ENCODE measurements at places on chromosomes 7 and 10.

- DNase-seq = no peak
Observed at GRCh38 chr10:116589926-116590325, 833 bp upstream of the PNLIPRP1 start.

GRCh38 chr7:35802649-35803048 lies 1.8 kb downstream of the SEPTIN7 start:
- peak; percentile 15 for DNase-seq

DNA sequence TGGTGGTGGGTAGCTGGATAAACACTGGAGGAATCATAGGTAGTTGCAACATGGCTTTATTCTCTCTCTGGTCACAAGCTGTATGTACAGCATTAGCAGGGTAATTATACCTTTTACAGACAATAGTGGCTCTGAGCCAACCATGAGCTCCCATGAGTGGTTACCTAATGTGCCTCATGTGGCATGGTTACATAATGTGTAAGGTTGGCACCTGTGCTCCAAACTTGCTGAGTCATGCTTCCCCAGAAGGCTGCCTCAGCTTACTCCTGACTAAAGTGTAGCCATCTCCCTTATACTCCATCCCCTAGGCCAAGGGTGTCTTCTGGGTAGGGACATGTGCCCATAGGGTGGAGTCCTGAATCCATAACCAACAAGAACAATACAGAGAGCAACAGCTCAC lies 345.3 kb upstream of the SEMA3C start:
- no peak for DNase-seq

DNA sequence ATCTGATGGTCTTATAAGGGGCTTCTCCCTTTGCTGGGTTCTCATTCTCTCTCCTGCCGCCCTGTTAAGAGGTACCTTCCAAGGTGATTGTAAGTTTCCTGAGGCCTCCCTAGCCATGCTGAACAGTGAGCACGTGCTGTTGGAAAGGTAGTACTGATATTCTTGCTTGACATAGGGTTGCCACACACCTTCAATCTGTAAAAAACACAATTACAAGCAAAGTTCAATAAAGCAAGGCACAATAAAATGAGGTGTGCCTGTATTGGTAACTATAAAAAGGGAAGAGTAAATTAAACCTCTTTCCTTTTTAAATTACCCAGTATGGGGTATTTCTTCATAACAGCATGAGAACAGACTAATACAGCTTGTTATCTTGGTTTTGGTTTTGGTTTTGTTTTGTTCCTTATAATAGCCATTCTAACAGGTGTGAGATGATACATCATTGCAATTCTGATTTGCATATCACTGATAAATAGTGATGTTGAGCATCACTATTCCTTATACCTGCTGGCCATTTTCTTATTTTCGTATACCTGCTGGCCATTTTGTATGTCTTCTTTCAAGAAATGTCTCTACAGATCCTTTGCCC lies 164.9 kb upstream of the TRIM24 start:
- DNase-seq = no peak

DNA sequence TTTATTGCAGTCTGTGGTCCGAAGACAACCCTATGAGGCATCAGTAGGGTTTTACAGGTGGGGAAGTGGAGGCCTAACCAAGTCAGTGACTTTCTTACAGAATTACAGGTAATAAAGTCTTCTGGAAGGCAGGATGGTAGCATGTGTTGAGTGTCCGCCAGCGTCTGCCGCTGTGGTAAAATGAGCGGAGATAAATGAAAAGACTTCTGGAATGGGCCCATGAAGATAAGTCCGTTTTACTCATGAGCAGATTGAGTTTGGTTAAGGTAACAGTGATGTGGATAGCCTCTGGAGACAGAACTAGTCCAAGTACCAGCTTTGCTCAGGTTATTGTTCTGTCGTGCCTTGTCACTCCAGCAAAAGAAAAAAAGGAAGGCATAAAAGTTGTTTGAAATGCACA lies 966 bp downstream of the FBH1 start:
- DNase-seq = no peak

DNA sequence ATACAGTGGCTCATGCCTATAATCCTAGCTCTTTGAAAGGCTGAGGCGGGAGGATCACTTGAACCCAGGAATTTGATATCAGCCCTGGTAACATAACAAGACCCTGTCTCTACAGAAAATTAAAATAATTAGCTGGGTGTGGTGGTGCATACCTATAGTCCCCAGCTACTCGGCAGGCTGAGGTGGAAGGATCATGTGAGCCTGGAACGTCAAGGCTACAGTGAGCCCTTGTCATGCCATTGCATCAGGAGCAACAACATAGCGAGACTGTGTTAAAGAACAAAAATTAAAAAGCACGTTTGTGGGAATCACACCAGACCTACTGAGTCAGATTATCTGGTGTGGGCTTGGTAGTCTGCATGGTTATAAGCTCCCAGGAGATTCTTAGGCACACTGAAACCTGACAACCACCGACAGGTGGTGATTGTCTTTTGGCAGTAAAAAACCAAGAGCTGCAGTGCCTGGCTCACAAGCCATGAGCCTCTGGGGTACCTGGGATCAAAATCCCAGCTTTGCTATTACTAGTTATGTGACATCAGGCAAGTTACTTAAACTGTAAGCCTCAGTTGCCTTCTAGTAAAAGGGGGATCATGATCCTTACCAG lies 146.9 kb downstream of the SND1 start:
- no peak for DNase-seq

- no peak for DNase-seq
Observed at GRCh38 chr7:112300831-112301407, 94.4 kb downstream of the ZNF277 start.

- no peak for DNase-seq
Observed at GRCh38 chr7:80053124-80053523, 81.5 kb upstream of the GNAI1 start.

DNA sequence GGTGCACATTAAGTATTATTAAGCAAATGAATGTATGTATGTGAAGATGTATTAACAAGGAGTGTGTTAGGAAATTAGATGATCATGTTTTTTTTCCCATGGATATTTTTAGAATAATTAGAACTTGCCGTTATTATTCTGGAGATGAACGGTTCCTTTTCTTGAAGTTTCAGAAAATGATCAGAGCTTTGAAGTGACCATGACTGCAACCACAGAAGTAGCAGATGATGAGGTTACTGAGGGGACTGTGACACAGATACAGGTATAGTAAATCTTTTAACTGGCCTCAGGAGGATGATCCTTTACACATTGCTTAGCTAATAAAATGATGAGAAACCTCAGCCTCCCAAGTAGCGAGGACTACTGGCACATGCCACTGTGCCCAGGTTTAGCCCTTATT lies 18.6 kb downstream of the DMTF1 start:
- DNase-seq = no peak

GRCh38 chr7:44063894-44064651 lies 1.3 kb downstream of the PGAM2 start:
- DNase-seq = no peak

GRCh38 chr7:7921830-7922229 lies 46.8 kb upstream of the GLCCI1 start:
- DNase-seq = no peak

DNA sequence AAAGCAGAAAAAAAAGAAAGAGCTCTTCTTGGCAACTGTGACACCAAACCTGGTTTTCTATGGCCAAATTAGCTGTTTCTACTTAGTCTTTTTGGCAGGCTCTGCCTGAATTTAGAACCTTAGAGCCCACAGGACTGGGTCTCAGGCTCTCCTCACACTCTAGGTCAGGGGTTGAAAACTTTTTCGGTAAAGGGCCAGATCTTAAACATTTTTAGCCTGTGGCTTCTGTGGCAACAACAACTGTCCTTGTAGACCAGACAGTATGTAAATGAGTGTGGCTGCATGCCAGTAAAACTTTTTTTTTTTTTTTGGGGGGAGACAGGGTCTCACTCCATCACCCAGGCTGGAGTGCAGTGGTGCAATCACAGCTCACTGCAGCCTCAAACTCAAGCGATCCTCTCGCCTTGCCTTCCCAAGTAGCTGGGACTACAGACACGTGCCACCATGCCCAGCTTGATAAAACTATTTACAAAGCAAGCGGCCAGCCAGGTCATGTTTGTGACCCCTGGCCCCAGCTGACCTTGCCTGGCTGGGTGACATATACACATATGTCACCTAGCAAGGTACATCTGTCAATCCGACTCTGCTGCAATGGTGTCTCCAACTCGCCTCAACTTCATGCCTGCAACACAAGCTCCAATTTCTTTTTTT lies 17.4 kb downstream of the KPNA7 start:
- no peak for DNase-seq

DNA sequence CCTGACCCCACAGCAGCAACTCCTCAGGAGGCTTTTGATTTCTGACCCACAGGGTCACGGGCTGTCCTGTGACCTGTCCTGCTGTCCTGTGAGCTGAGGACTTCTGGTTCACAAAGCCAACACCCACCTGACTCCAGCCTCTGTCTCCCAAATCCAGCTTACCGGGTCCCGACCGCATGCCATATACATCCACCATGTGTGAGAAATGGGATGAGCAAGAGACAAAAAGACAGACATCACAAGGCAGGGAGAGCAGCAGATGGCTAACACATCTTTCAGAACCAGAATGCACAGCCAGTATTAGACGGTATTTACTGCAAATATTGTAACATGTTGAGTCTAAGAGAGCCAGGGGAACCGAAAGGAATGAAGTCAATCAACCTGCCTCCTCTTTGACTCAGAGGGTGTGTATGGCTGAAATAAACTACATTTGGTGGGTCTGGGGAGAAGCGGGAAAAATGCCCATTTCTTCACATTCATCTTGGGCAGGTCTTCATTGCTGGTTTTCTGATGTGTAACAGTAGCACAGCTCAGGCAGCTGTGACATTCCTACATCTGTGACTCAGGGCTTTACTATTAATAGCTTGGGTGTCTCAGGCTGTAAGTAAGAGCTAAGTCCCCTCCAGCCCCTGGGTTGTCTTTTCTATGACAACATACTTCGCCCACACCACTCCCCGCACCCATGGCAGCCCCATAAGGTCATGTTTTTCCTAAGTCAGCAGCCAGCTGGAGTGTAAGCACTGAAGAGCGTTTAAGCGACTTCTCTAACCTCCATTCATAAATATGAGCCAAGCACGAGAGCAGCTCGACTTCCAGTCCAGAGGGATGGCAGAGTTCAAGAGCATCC lies 25.0 kb downstream of the ABLIM1 start:
- DNase-seq = no peak

DNA sequence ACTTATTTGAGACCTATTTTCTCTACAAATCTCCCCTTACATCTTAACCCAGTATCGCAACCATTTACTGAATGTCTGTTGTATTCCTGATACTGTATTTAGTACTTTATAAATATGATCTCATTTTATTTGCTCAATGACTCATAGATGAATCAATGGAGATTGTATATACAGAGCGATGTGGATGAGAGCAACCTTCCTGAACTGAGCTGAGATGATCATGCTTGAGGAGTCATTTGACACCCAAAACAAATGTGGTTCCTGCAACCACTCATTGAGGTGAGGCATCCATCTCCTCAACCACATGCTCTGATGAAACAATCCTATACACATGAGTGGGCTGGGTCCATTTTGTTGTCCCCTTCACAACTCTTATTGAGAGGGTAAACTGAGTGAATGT lies 250.0 kb downstream of the CDC14C start:
- no peak for DNase-seq

DNA sequence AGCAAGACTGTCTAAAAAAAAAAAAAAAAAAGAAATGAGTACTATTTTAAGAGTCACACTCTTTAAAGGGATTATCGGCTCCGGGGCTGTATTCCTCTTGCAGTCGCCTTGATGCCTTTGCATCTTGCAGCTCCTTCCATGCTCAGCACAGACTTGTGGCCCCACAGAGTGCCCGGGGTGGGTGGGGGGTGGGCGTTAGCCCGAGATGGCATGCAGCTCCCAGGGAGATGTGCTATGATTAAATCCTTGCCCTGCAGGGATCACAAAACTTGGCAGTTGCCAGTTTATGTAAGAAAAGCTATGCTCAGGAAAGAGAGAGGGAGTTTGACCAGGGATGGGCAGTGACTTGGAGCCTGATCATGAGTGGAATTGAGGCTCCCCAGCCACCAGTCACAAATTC lies 81.9 kb downstream of the CCDC3 start:
- no peak for DNase-seq

DNA sequence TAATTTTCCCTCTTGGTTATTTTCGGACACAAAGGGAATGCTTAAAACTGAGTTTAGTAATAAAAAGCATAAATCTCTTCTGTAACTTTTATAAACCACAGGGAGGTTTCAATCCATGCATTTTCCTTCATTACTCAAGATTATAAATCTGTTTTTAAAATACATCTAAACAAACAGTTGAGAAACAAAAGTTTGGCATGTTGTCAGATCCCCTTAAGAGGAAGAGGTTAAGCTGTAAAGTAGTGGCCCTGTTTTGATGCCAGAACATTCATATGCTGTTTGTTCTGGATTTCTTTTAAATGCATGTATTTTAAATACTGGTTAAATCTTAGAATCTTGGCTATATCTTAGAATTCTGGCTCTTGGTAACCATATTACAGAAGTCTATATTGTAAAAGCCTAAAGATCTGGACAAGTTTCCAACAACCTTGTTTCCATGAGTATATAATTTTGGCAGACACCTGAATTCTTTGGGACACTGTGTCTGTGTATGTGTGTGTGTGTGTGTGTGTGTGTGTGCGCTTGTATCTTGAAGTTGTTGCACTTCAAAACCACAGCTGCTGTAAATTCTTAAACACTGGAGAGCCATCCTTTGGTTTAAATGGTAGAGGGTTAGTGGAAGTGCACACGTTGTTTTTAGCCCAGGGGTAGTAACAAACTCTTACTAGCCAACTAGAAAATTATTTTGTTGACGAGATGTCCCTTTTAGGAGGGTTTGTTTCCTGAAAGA lies 6.8 kb upstream of the SEMA4G start:
- DNase-seq = no peak

- DNase-seq = peak; percentile 62
Observed at GRCh38 chr7:139035586-139036353, at the start of gene ZC3HAV1L. TSS of gene ZC3HAV1L (minus strand) at chr7:139036042. CDS start at chr7:139036017, 25 bp downstream.

- DNase-seq = peak; percentile 85
Observed at GRCh38 chr7:131235489-131236317, 92.0 kb upstream of the MKLN1 start.

Data from hematopoietic multipotent progenitor cell (in vitro differentiated cells).